Ascending aorta (tissue), 2 donors: ENCODE measurements at places on chromosomes 16 and 17.

- DNase-seq = no peak
- H3K4me1 ChIP-seq = no peaks in the 10 kb centered on the region
- H3K27ac ChIP-seq = no peak overlapping the region
- no peaks in the 10 kb centered on the region for H3K36me3 ChIP-seq
- H3K27me3 ChIP-seq = no peaks in the 10 kb centered on the region
These were observed 116.5 kb upstream of the AXIN2 start for GRCh38 chr17:65677932-65678331.

DNA sequence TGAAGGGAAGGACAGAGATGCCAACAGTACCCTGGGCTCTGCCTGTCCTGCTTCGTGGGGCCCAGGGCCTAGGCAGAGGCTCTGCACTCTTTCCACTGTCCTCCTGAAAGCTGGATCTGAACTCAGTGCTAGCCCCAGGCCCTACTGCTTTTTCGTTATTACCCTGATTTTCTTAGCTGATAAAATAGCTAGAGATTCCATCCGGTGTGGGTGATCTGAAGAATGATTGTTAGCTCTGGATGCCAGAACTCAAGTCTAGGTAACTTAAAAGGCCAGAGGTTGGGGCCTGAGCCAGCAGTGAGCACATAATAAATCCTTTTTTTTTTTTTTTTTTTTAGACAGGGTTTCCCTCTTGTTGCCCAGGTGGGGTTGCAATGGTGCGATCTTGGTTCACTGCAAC, 1.8 kb upstream of the MYBBP1A start:
- no peak overlapping the region for H3K27ac ChIP-seq
- DNase-seq = no peak
- H3K4me1 ChIP-seq = peaks cover 12% of the 10 kb centered on the region
- H3K36me3 ChIP-seq = peaks cover 9% of the 10 kb centered on the region
- H3K4me3 ChIP-seq = no peak overlapping the region
- H3K27me3 ChIP-seq = no peaks in the 10 kb centered on the region

DNA sequence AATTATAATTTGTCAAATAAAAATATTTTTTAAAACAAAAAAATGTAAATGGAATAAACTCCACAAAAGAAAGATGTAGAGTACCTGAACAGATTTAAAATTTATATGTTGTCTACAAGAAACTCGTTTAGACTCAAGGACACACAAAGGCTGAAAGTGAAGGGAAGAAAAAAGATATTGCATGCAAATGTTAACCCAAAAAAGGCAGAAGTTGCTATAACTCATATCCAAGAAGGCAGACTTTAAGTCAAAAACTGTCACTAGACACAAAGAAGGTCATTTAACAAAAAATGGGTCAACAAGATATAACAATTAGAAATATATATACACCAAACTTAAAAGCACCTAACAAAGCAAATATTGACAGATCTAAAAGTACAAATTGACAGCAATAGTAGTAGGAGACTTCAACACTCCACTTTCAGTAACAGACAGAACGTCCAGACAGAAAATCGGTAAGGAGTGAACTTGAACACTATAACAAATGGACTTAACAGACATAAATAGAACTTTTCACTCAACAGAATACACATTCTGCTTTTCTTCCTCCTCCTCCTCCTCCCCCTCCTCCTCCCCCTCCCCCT, 40.8 kb upstream of the MYLK3 start:
- no peaks in the 10 kb centered on the region for H3K4me1 ChIP-seq
- no peaks in the 10 kb centered on the region for H3K27me3 ChIP-seq
- no peaks in the 10 kb centered on the region for H3K36me3 ChIP-seq
- H3K4me3 ChIP-seq = no peak overlapping the region

DNA sequence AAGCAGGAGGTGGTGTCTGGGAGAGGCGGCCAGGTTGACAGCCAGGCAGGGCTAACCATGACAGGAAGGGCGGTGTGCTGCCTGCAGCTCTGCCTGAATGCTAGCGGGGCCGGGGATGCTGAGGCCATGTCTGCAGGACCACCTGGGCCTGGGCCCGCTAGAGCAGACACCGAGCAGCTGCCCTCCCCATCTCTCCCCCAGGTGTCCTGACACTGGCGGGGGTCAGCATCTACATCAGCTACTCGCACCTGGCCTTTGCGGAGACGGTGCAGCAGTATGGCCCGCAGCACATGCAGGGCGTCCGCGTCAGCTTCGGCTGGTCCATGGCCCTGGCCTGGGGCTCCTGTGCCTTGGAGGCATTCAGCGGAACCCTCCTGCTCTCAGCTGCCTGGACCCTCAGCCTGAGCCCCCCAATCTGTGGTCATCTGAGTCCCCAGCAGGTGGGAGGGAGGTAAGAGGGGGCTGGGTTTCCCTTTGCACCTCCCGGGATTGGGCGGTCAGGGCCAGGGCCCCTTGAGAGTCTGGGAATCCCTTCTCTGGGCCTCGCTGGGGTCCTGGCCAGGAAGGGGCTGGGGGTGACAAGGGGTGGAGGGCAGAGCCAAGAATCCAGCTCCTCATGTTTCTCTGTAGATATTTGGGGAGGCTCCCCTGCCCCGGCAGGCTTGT, 7.5 kb downstream of the TMEM235 start:
- H3K4me1 ChIP-seq = no peaks in the 10 kb centered on the region
- DNase-seq = no peak
- H3K27me3 ChIP-seq = no peaks in the 10 kb centered on the region
- no peaks in the 10 kb centered on the region for H3K36me3 ChIP-seq
- H3K4me3 ChIP-seq = no peak overlapping the region
- no peak overlapping the region for H3K27ac ChIP-seq

GRCh38 chr17:42980766-42981397, 517 bp downstream of the RUNDC1 start:
- H3K27ac ChIP-seq = peak overlapping the region; percentile 63
- peaks cover 8% of the 10 kb centered on the region for H3K36me3 ChIP-seq
- no peaks in the 10 kb centered on the region for H3K27me3 ChIP-seq
- peaks cover 9% of the 10 kb centered on the region for H3K4me1 ChIP-seq
- peak overlapping the region; percentile 98 for H3K4me3 ChIP-seq

- no peaks in the 10 kb centered on the region for H3K4me1 ChIP-seq
- DNase-seq = no peak
- H3K27ac ChIP-seq = no peak overlapping the region
- H3K4me3 ChIP-seq = no peak overlapping the region
- no peaks in the 10 kb centered on the region for H3K27me3 ChIP-seq
- H3K36me3 ChIP-seq = no peaks in the 10 kb centered on the region
These were observed 153.9 kb downstream of the KCNJ2 start for GRCh38 chr17:70323269-70323668.

GRCh38 chr16:68383858-68384257, 64.5 kb downstream of the SMPD3 start:
- no peak overlapping the region for H3K4me3 ChIP-seq
- no peaks in the 10 kb centered on the region for H3K4me1 ChIP-seq
- no peak overlapping the region for H3K27ac ChIP-seq
- no peaks in the 10 kb centered on the region for H3K36me3 ChIP-seq
- H3K27me3 ChIP-seq = no peaks in the 10 kb centered on the region

- no peak overlapping the region for H3K27ac ChIP-seq
- H3K27me3 ChIP-seq = no peaks in the 10 kb centered on the region
- no peak overlapping the region for H3K4me3 ChIP-seq
These were observed 21.3 kb downstream of the CIBAR2 start for GRCh38 chr16:85090873-85091521.

DNA sequence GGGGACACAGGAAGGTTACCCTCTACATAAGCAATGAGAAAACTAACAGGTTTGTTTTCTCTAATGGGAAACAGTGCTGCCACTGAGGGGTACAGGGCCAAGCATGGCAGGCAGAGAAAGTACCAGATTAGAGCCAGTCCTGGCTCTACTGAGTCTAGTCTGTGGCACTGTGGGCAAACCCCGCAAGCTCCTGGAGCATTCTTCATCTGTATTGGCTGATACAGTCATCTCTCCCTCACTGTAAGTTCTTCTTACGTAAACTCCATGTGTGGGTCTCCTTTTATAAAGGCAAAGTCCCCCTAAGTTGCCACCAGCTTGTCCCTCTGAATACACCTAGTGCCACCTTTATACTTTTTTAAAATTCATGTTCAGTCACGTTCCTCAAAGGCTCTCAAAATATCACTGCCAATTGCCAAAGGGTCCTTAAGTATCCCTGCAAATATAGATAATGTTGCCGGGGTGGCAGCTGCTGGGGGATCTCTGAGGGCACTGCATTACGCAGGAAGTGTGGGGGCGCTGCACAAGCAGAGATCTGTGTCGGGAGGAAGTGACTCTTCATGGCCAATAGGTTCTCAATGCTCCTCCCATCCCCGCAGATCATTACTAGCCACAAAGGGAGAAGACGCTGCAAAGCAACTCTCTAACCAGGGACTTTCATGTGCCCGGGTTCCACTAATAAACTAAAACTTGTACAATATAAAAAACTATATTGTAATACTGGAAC, 18.8 kb downstream of the XPO6 start:
- no peaks in the 10 kb centered on the region for H3K36me3 ChIP-seq
- no peak for DNase-seq
- no peaks in the 10 kb centered on the region for H3K27me3 ChIP-seq
- no peak overlapping the region for H3K4me3 ChIP-seq
- H3K27ac ChIP-seq = no peak overlapping the region

DNA sequence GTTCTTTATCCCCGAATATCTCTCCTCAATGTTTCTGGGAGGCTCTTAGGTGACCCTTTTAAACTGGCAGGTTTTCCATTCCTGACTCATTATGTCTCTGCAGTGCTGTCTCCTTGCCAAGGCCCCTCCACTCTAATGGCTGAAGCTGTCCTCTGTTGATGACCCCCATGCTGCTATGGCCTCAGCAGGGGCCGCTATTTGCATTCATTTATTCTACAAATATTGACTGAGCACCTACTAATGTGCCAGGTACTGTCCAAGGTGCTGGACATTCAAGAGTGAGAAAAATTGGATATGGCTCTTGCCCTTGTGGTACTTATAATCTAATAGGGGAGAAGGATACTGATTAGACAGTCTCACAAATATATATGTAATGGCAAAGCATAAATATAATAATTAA, 55.4 kb downstream of the GP2 start:
- H3K36me3 ChIP-seq = no peaks in the 10 kb centered on the region
- no peaks in the 10 kb centered on the region for H3K27me3 ChIP-seq
- no peak for DNase-seq
- H3K27ac ChIP-seq = no peak overlapping the region
- no peaks in the 10 kb centered on the region for H3K4me1 ChIP-seq
- H3K4me3 ChIP-seq = no peak overlapping the region

DNA sequence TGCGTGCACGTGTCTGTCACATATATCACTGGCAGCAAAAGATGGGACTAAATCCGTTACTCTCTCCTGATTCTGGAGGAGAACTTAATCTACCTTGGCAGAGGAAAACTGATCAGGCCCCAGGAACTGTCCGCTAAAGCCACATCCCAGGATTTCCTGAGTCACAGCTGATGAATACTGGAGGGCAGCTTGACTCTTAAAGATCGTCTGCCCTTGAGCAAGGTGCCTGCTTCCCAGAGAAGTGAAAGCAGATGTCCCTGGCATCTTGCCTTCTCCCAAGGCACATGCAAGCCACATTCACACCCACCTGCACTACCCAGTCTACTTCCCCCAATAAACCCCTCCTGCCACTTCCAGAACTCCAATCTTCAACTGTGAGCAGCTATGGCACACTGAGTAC, 99.8 kb downstream of the CPPED1 start:
- no peak for DNase-seq
- no peaks in the 10 kb centered on the region for H3K27me3 ChIP-seq
- no peaks in the 10 kb centered on the region for H3K4me1 ChIP-seq

DNA sequence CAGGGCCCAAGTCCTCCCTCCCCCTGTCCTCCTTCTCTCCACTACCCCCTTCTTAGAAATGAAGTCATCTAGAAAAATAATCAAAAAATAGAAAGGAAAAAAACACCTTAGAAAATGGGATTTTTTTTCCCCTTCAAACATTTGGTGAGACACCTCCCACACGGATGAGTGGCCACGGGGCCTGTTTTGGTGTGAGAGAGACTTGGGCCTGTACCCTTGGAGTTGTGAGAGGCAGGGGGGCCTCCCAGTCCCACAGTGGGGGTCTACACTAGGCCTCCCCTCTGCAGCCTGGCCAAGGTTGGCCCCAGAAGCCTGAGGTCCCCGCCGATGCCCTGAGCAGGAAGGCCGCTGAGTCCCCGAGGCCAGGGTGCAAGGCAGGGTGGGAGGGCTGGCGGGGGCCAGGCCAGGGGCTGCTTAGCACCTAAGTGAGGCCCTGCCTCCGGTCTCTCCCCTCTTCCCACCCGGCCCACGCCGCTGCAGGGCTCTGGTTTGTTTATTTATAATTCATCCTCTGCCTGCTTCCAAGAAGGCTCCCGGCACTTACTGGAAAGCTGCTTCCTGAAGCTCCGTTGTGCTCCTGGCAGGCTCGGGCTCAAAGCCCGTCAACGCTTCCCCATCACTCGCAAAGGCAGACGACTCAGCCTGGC, 26.4 kb downstream of the NPTX1 start:
- H3K36me3 ChIP-seq = no peaks in the 10 kb centered on the region
- no peak for DNase-seq
- peaks cover 4% of the 10 kb centered on the region for H3K4me1 ChIP-seq

DNA sequence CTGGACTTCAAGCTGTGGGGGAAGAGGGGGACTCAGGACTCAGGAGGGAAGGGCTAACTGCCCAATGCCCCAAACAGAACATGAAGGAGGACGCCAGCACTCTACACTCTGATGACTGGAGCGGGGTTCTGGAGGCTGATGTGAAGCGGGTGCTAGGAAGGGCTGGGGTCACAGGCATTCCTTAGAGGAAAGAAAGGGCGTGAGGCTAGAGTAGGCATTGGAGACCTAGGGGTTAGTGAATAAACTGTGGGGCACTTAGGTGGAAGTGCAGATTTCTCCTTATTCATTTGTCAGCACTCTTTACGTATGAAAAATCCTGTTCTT, 760 bp upstream of the LMF1 start:
- H3K4me3 ChIP-seq = no peak overlapping the region
- peaks cover 15% of the 10 kb centered on the region for H3K4me1 ChIP-seq
- no peaks in the 10 kb centered on the region for H3K27me3 ChIP-seq
- H3K27ac ChIP-seq = peak overlapping the region; percentile 55
- no peak for DNase-seq
- no peaks in the 10 kb centered on the region for H3K36me3 ChIP-seq

DNA sequence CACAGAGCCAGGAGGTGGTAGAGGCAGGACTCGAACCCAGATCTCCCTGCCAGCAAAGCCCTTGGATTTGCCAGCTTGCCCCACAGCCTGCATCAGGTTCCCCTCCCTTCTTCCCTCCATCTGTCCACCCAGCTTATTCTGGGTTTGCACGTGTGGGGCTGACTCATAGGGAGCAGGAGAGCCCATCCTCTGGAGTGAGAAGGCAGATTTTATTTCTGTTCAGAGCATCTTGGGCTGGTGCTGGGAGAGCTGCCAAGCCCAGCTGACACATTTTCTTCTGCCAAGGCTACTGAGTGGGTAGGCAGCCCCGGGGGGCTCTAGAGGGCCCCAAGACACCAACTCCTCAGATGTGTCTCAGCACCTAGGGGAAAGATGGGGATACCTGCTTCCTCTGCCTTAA, 106.3 kb upstream of the CRHR1 start:
- H3K27ac ChIP-seq = no peak overlapping the region
- H3K27me3 ChIP-seq = no peaks in the 10 kb centered on the region
- no peaks in the 10 kb centered on the region for H3K4me1 ChIP-seq
- no peak for DNase-seq
- H3K36me3 ChIP-seq = no peaks in the 10 kb centered on the region

DNA sequence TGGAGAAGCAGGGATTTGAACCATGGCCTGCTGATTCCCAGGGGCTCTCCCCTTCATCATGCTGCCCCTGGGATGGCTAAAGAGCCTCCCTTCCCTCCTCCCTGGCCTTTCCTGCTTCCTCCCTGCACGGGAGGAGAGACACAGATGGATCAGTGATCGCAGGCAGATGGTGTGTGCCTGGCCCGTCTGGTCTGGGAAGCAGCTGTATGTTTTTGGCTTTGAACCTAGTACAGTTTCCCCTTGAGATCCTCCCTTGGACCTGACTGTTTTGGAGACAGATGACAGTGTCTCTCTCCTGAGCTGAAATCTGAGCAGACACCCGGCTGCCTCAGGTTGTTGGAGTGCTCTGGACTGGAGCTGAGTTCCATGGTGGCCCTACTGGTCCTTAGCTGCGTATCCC, 29.0 kb upstream of the ATP2C2 start:
- DNase-seq = no peak
- no peaks in the 10 kb centered on the region for H3K27me3 ChIP-seq
- no peak overlapping the region for H3K4me3 ChIP-seq
- no peak overlapping the region for H3K27ac ChIP-seq
